ENCODE measurements at places on chromosomes 1 and 21.

GRCh38 chr1:160365325-160365724, 1.5 kb upstream of the NHLH1 start:
- no peak for DNase-seq

DNA sequence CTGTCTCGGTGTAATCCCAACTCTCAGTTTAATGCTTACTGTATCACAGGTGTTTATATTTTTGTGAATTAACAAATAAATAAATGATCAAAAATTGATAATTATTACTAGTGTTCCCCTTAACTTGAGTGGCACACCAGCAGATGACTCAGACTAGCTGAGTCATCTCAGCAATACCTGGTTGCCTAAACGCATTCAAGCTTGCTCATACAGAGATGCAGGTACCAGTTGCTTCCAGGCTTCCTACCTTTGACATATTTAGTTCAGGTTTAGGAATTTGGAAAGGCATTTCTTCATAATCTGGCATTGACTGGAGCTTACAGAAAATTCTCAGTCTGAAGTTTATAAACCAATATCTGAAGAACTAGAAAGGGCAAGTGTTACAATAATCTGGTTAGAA, 78.9 kb upstream of the LMO4 start:
- no peak for DNase-seq

- no peak for DNase-seq
Measured at GRCh38 chr1:41024953-41025352, 3.4 kb upstream of the SLFNL1 start.

DNA sequence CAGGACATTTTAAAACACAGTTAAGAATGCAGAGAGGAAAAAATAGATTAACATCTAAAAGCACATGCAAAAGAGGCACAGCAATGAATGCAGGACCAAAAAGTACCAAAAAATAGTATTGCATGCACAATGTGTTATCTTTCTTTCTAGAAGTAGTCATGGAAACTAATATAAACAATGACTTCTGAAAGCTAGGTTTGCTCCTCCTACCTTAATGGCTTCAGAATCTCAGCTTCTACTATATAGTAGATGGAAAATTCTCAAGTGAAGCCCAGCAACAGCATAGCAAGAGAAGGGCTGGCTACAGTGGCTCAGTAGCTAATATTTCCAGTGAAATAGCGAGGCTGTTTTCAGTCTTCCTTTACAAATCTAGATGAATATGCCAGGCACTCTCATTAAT, 125.1 kb downstream of the CRB1 start:
- DNase-seq = no peak

DNA sequence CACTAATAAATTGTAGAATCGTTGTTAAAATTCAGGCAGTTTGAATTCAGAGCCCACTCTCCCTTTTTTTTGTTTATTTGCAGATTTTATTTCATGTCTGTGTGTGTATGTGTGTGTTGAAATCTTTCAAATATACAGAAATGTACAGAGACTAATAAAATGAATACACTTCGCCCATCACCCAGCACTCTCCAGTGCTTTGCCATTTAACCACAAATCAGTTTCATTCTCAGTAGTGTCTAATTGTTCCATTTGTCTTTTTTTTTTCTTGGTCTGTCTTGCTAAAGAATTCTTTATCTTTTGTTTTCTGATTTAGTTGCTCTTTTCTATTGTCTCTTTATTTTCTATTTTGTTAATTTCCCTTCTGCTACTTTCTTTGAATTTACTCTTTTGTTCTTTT, 99.7 kb downstream of the HIVEP3 start:
- no peak for DNase-seq

All from NCI-H187 treated with DMSO at 0.1 percent for 48 hours (cell line).